ENCODE measurements at places on chromosomes 3 and 15.

- H3K27ac ChIP-seq, result no peak overlapping the region
- no peak for DNase-seq
- H3K4me3 ChIP-seq, result no peak overlapping the region
- H3K27me3 ChIP-seq, result no peaks in the 10 kb centered on the region
- H3K4me1 ChIP-seq, result no peaks in the 10 kb centered on the region
- H3K36me3 ChIP-seq, result no peaks in the 10 kb centered on the region
These were observed 70.6 kb upstream of the STT3B start for GRCh38 chr3:31462050-31462569.

DNA sequence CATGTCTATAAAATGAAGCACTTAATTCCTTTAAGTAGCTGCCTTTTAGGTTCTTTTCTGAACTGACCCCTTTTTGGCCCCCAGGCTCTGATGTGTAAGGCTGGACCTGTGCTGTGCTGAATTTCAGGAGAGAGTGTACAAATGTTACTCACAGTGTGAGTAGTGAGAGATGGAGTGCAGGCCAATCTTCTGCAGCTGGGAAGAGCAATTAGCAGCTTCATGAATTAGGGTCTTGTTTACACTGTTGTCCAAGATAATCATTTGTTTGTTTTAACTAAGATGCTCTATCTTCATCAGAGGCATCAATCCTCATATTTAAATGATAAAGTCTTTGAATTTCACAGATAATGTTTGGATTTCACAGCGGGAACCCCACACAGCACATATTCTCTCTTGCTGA, 19.4 kb downstream of the ARPP21 start:
- H3K4me1 ChIP-seq, result no peaks in the 10 kb centered on the region
- no peak overlapping the region for H3K4me3 ChIP-seq
- DNase-seq, result no peak

DNA sequence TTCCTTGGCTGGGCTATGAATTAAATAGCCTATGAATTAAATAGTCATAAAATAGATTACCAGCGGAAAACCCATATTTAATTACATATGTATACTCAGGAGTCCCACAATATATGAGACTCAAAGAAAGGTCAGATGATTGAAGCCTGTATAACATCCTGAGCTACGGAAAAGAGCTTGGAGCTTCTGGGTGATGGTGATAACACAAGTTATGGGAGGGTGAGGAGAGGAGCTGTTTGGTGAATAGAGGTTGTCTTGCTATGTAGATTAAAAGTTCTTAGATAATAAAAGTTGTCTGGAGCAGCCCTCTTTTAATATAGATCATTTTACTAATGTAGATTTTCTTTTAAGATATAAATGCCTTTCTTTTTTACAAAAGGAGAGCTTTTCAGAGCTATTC, 1.8 kb downstream of the PML start:
- H3K4me1 ChIP-seq, result peaks cover 6% of the 10 kb centered on the region
- peak overlapping the region; percentile 80 for H3K4me3 ChIP-seq
- no peaks in the 10 kb centered on the region for H3K27me3 ChIP-seq

DNA sequence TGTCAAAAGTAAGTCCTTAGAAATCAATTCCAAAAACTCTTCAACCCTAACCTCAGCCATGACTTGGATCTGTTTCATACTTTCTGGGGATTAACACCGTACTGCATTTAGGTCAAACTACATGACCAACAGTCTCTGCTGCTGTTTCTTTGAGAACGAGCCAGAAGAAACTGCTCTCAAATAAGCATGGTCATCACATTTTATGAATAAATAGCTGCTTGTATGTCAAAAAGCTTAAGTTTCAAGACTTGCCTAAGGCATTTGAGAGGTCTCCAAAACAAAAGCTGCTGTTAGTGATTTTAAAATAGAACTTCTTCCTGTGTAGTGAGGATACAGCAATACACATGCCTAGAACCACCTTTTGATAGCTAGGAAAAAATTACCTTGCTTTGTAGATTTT, 166.3 kb upstream of the CHRM5 start:
- DNase-seq, result no peak
- no peaks in the 10 kb centered on the region for H3K27me3 ChIP-seq
- no peak overlapping the region for H3K4me3 ChIP-seq
- no peaks in the 10 kb centered on the region for H3K4me1 ChIP-seq
- no peak overlapping the region for H3K27ac ChIP-seq
- no peaks in the 10 kb centered on the region for H3K36me3 ChIP-seq

All from uterus (tissue), 4 donors.